ENCODE measurements at places on chromosomes 4 and X. TPM values are rescaled to one million over a fixed set of nuclear protein-coding genes. Genes with fewer than 3 reads are reported as not detected.

GRCh38 chrX:7119950-7120877, 27.3 kb upstream of the STS start:
- no peak for DNase-seq
- no peak overlapping the region for H3K27ac ChIP-seq
- peaks cover 3% of the 10 kb centered on the region for H3K36me3 ChIP-seq
- no peak overlapping the region for H3K4me3 ChIP-seq
- H3K27me3 ChIP-seq: no peaks in the 10 kb centered on the region

- H3K4me1 ChIP-seq: peaks cover 14% of the 10 kb centered on the region
- H3K4me3 ChIP-seq: no peak overlapping the region
- H3K27me3 ChIP-seq: no peaks in the 10 kb centered on the region
- DNase-seq: no peak
- no peaks in the 10 kb centered on the region for H3K36me3 ChIP-seq
These were observed 2.4 kb downstream of the MID1 start for GRCh38 chrX:10617999-10618351.

- no peaks in the 10 kb centered on the region for H3K27me3 ChIP-seq
- H3K36me3 ChIP-seq: no peaks in the 10 kb centered on the region
- DNase-seq: no peak
- no peaks in the 10 kb centered on the region for H3K4me1 ChIP-seq
These were observed 201.8 kb upstream of the LEF1 start for GRCh38 chr4:108370291-108371141.

DNA sequence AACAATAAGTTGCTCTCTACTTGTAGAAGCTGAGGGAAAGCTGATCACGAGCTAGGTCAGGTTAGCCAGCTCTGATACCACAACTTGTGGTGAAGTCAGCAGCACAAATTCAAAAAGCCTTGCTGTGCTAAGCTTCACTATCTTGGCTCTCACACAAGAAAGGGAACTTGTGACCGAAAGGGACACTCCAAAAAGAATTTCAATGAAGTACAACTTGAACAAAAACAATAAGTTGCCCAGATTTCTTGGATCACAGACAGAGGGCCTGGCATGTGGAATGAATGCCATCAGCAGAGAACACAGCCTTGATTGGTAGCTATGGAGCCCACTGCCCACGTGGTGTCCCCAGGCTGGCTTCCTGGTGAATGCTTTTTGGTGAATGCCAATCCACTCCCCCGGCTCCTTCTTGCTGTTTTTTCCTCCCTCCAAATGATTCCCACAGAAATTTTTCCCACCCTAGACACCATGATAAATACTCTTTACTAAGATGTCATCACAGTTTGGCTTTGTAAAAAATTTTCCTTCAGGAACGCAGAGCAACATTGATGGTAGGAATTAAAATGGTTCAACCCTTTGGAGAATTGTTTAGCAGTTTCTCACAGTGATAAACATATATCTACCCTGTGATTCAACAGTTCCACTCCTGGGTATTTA, 82.6 kb downstream of the ANXA3 start:
- no peak for DNase-seq
- H3K4me3 ChIP-seq: no peak overlapping the region
- no peak overlapping the region for H3K27ac ChIP-seq
- H3K27me3 ChIP-seq: no peaks in the 10 kb centered on the region
- no peaks in the 10 kb centered on the region for H3K36me3 ChIP-seq
- H3K4me1 ChIP-seq: no peaks in the 10 kb centered on the region

GRCh38 chr4:38237139-38237538, 276.9 kb downstream of the PTTG2 start:
- no peaks in the 10 kb centered on the region for H3K27me3 ChIP-seq
- peak overlapping the region; percentile 36 for H3K27ac ChIP-seq
- H3K4me3 ChIP-seq: no peak overlapping the region
- H3K4me1 ChIP-seq: peaks cover 13% of the 10 kb centered on the region
- DNase-seq: no peak

GRCh38 chr4:110033355-110034025, 120.8 kb downstream of the EGF start:
- H3K4me3 ChIP-seq: no peak overlapping the region
- no peaks in the 10 kb centered on the region for H3K27me3 ChIP-seq
- DNase-seq: no peak

GRCh38 chr4:20256381-20256881, 4.7 kb downstream of the SLIT2 start:
- H3K27ac ChIP-seq: peak overlapping the region; percentile 49
- no peaks in the 10 kb centered on the region for H3K27me3 ChIP-seq
- H3K36me3 ChIP-seq: no peaks in the 10 kb centered on the region
- no peak for DNase-seq

GRCh38 chr4:14906805-14907204, 95.5 kb upstream of the CPEB2 start:
- no peaks in the 10 kb centered on the region for H3K4me1 ChIP-seq
- H3K4me3 ChIP-seq: no peak overlapping the region
- no peak for DNase-seq
- H3K36me3 ChIP-seq: no peaks in the 10 kb centered on the region

- H3K4me3 ChIP-seq: no peak overlapping the region
- no peaks in the 10 kb centered on the region for H3K36me3 ChIP-seq
- H3K4me1 ChIP-seq: no peaks in the 10 kb centered on the region
- no peak overlapping the region for H3K27ac ChIP-seq
These were observed 38.7 kb upstream of the KCTD8 start for GRCh38 chr4:44487341-44487740.

DNA sequence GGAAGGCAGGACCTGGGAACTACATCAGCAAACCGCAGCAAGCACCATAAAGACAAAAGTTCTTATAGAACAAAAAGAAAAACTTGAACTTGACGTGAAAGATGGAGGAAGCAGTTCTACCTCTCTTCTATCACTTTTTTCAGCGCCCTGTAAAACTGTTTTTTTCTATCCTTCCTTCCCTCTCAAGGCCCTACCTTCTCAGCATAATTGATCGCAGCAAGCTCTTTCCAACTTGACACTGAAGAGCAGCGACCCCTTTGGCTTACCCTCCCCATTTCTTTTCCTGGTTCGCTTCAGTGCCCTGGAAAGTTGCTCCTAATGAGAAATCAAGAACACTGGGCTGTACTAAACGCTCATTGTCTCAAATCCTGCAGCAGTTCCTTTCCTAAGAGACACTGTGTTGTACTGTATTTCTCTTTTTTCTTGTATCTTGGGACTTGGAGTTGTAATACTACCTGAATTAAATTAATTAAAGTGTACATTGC, 150.6 kb upstream of the SLC4A4 start:
- H3K4me1 ChIP-seq: no peaks in the 10 kb centered on the region
- no peaks in the 10 kb centered on the region for H3K36me3 ChIP-seq
- H3K27ac ChIP-seq: no peak overlapping the region

DNA sequence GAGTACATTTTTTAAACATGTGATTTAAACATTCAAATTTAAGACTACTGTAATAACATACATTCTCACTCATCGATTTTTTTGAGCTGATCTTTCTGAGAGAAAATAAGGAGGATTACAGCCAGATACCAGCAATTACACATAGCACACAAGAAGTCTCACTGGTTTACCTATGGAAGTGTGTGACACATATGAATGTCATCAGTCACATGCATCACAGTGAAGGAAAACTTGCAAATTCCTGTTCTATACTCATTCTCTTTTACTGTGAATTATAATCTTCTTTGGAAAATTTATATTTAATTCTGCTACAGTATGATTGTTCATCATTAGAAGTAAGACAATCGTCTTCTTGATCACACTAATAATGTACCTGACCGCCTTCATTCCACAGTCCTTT, 21.3 kb upstream of the BMP2K start:
- H3K27ac ChIP-seq: no peak overlapping the region
- H3K27me3 ChIP-seq: no peaks in the 10 kb centered on the region
- H3K4me1 ChIP-seq: no peaks in the 10 kb centered on the region
- no peak overlapping the region for H3K4me3 ChIP-seq
- DNase-seq: no peak
- no peaks in the 10 kb centered on the region for H3K36me3 ChIP-seq

GRCh38 chr4:61204353-61205060, 4.4 kb downstream of the ADGRL3 start:
- H3K4me3 ChIP-seq: no peak overlapping the region
- no peaks in the 10 kb centered on the region for H3K27me3 ChIP-seq
- peaks cover 25% of the 10 kb centered on the region for H3K4me1 ChIP-seq
- no peak for DNase-seq
- H3K27ac ChIP-seq: no peak overlapping the region

- H3K36me3 ChIP-seq: no peaks in the 10 kb centered on the region
- no peaks in the 10 kb centered on the region for H3K4me1 ChIP-seq
- no peak for DNase-seq
- no peak overlapping the region for H3K4me3 ChIP-seq
- H3K27ac ChIP-seq: no peak overlapping the region
These were observed 9.4 kb downstream of the ATP2B3 start for GRCh38 chrX:153526801-153527200.

DNA sequence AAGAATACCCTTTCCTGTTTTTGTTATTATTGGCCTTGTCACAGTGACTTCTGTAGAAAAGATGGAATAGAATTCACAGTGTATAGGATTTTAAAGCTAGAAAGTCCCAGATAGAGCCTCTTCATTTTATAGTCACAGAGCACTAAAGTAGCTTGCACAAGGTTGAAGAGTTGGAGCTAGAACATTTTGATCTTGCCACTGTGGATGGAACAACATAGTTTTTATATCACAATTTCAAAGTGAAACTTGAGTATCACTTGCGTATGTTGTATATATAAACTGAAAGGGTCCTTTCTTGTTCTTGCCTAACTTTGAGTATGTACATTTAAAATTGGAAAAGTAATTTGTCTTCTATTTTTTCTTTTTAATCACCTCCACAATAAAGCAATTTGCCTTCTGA, 2.7 kb downstream of the USO1 start:
- H3K4me3 ChIP-seq: no peak overlapping the region
- H3K36me3 ChIP-seq: no peaks in the 10 kb centered on the region
- H3K4me1 ChIP-seq: peaks cover 62% of the 10 kb centered on the region

The PF4V1 gene
- not detected for total RNA-seq

The KCNE5 gene
- 1.2 TPM for total RNA-seq

The CFAP47 gene
- not detected for total RNA-seq

The RPS6KA6 gene
- total RNA-seq: 2.7 TPM

The FDCSP gene
- total RNA-seq: not detected
